ENCODE measurements at places on chromosomes 7 and 10.

DNA sequence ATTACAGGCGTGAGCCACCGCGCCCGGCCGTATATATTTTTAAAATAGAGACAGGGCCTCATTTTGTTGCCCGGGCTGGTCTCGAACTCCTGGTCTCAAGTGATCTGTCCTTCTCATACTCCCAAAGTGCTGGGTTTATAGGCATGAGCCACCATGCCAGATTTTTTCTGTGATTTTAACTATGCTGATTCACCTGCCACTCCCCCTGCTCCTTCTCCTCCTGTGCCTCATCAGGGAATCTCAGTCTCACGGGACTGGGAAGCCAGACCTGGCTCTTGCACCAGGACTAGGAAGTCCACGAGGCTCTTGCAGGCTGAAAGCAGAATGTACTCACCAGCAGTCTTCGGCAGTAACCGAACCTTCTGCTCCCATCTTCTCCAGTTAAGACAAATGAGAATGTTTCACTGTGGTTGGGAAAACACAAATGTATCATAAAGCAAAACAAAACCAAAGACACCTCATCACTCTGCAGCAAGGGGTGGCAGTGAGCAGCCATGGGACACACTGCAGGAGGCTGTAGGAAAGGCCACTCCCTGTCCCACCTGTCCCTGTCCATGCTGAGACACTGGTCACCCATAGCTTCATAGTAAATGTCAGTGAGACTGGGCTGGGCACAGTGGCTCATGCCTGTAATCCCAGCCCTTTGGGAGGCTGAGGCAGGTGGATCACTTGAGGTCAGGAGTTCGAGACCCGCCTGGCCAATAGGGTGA, 78.7 kb upstream of the MKRN1 start:
- no peak for DNase-seq

DNA sequence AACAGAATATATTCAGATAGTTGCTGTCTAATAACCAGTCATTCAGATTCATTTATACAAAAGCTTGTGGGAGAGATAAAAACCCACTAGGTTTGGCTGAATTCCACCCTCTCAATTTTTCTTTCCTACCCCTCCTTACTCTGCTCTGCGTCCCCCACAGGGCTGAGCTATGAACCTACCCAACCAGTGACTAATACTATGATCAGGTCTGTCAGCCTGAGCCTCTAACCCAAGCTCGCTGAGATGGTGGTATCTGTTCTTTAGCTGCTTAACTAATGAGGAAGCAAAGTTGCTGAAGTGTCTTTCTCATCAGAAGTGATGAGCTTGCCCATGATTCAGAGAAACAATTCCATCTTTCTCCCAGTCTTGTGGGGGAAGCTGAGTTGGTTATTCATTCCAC, 248.7 kb upstream of the GPR26 start:
- DNase-seq: no peak

- DNase-seq: no peak
Measured at GRCh38 chr7:137984181-137985041, 17.5 kb downstream of the CREB3L2 start.

GRCh38 chr7:82373926-82374635, 69.5 kb downstream of the CACNA2D1 start:
- no peak for DNase-seq

DNA sequence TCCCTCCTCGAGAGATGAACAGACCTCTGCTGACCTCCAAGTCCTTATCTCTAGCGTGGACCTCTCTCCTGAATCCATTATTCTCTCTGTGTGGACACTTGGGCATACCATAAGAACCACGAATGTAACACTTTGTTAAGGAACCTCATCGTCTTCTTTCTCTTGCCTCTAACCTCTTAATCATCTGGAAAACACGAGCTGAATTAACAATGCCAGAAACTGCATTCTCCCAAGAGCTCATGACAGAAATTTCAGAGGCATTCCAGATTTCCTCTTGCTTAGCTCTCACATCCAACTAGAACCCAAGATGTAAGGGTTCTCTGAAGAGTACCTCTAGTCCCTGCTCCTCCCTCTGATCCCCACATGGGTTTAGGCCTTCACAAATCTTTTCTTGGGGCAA, 101.5 kb downstream of the TRIL start:
- DNase-seq: no peak

DNA sequence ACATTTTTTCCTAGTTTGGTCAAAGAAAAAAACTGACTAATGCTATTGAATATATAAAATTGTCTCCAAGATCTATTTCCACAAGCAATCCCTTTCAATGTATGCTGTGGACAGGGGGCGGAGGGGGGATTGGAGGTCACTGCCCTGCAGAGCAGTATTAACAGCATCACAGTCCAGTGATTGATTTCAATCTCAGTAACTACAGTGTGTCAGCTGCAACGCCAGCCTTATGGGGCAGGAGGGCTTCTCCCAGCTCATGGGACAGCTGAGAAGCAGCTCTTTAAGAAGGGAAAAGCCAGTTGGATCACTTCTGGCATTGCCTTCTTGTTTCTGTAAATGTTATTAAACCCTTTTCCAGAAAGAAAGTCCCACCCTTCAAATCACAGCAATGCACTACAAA, 65.0 kb downstream of the RAPGEF5 start:
- DNase-seq: no peak

- DNase-seq: peak; percentile 28
Measured at GRCh38 chr10:74164716-74165529, 13.9 kb downstream of the ADK start.

DNA sequence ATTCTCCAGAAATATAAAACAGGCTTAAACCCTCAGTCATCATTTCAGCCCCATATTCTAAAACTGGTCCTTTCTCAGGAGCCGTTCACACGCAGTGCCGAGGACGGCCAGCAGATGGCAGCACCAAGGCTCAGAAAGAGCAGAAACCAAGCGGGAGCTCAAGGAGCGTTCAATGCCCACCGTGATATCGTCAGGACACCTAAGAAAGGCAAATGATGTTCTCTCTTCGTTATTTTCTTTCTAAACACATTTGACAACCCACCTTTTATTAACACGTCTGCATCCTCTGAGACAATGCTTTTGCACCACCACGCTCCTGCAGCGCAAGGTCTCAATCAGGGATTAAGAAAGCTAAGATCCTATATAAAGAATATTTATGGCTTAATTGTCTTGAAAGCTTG, 45.7 kb upstream of the RBM33 start:
- DNase-seq: peak; percentile 59

- DNase-seq: no peak
Measured at GRCh38 chr10:112313234-112313633, 30.0 kb downstream of the TECTB start.

GRCh38 chr10:4082861-4083260, 297.9 kb upstream of the KLF6 start:
- no peak for DNase-seq

DNA sequence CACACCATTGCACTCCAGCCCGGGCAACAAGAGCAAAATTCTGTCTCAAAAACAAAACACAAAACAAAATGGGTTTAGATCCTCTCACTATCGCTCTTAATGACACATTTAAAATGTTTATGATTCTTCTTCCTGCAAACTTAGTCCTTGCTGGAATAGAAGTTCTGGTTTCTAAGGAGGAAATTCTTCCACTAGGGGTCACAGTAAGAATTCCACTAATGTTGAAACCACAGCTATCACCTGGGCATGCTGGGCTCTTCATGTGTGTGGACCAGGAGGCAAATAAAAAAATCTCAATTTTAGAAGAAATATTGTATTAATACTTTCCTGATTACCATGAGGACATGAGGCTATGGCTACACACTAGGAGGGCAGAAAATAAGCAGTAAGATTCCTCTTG, 915.8 kb downstream of the TYW1 start:
- DNase-seq: no peak

DNA sequence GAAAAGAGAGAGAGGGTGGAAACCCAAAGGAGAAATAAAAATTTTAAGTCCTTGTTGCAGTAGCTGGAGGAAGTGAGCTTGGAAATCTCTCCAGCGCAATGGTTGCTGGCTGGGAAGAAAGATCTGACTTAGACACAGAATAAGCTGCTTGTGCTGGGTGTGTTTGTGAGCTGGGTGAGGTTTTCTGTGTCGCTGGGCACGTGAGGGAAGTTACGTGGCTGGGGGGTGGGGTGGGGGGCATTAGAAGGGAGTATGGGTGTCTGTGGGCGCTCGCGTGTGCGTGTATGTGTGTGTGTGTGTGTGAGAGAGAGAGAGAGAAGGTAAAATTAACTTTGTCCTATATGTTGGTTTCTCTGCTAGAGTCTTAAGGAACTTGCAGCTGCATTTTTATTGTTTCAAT, 11.6 kb downstream of the TCF7L2 start:
- no peak for DNase-seq

GRCh38 chr10:80471715-80472233, 17.7 kb downstream of the TSPAN14 start:
- no peak for DNase-seq

DNA sequence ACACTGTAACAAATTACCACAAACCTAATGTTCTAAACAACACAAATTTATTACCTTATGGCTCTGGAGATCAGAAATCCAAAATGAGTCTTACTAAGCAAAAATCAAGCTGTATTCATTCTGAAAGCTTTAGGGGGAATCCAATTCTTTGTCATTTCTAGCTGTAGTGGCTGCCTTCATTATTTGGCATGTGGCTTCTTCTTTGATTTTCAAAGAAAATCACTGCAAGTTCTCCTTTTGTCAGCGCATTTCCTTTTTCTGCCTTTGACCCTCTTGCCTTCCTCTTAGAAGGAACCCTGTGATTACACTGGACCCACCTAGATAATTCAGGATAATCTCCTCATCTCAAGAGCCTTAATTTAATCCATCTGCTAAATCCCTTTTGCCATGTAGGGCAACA, 36.9 kb downstream of the ZPBP start:
- DNase-seq: no peak

DNA sequence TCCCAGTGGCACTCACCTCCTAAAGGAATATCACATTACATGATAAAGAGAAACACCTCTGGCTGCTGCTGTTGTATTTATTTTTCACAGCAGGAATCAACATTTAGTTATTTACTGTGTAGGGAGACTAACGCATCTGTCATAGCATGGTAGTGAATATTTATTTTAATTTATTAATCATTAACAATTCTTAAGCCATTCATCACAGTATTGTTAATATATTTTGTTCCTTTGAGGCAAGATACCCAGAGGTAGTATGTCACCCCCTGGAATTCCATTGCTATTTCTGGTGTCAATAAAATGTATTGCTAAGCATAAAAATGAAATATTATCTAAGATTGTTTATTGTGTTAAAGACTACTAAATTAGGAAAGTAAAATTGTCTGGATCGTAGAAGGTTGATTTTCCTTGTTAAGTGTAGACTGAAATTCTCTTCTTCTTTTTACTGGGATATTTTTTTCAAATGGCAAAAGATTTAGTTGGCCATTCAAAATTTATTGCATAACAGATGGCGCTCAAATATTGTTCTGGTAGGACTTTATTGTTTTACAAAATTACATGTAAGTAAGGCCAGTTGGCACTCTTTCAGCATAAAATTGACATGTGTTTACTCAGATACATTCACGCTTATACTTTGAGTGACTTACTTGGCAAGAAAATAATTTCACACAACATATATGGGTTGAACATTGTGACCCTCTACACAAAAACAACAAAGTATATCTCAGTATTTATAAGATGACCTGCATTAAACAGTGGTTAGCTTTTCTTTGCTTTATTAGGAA, 1358.7 kb upstream of the SORCS1 start:
- DNase-seq: no peak

DNA sequence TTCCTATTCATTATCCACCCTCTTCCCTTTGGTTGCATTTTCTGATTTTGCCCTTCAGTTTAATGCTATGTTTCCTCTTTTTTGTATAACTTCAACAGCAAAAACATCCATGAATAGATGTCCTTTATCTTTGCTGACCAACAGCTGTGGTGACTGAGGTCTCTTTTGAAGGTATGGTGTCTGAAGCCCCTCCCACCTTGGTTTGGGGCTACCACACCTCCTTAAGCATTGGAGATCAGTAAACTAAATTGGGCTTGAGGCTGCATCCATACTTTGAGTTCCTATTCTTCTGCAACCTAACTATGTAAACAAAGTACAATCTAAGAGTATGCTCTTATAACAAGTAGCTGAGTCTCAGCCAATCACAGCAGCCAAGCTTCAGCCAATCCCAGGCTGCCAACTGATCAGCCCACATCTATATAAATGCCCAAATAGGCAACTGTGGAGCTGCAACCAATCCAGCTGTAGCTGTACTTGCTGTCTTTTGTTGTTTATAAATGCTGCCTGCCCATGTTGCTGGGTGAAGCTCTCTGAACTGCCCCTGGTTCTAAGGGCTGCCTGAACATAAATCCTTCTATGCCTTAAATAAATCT, 69.4 kb upstream of the PDLIM1 start:
- peak; percentile 34 for DNase-seq

- DNase-seq: no peak
Measured at GRCh38 chr10:132199268-132199853, 12.6 kb downstream of the DPYSL4 start.

- DNase-seq: peak; percentile 93
Measured at GRCh38 chr10:77501152-77501845, 136.3 kb downstream of the KCNMA1 start.

DNA sequence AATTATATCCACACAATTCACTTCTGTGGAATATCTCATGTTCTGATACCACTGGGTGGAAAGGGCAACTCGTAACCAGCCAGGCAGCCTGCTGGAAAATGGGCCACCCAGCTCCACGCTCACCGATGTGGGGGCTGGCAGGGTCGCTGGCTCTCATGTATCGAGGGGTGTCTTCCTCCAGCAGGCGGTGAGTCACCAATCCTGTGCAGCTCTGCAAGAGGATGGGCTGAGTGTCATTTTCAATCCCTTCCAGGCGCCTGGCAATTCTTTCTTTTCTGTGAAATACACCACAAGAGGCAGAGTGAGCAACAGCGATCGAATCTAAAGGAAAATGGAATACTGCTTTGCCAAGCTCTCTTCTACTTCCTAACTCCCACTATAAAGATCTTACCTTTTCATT, 80.1 kb downstream of the SVIL start:
- DNase-seq: peak; percentile 43

DNA sequence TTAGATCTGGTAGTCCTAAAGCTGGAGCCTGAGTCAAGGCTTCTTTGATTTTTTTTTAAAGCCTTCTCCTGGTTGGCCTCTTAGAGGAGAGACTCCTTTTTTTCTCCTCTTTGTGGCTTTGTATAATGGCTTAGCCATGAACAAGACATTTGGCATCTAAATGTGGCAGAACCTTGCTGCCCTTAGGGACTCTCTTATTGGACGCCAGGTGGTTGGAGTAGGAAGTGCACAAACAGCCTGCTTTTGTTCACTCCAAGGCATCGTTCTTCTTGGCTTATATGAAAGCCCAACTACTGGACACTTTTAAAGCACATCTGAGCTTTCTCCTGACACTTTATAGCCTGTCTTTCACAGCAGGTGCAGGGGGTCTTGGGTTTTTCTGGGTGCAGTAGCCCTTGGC, 25.0 kb downstream of the ZPBP start:
- no peak for DNase-seq

Measured in IMR-90 (cell line).